ENCODE measurements at places on chromosomes 13 and 19.
A peak's percentile ranks its signal among the peaks of the same experiment; 100 is the strongest.

DNA sequence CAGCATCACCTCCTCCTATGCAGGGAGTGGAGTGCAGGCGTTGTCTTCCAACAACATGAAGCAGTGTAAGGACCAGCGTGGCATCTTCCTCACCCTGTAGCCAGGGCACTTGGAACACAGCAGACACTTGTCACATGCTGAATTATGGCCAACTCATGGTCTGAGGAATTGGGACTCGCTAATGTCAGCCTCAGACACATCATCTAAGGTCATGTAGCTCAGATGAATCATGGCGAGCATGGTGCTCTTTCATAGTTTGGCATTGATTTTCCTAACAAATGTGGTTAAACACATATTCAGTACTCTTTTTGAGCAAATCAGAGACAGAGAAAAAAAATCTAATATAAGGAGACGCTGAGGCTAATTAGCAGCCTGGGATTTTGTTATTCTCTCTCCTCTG is 99.6 kb upstream of the SGCG start:
- DNase-seq, result no peak

- DNase-seq, result no peak
Observed at GRCh38 chr19:5916181-5916708, 2.2 kb downstream of the CAPS start.

- no peak for DNase-seq
Observed at GRCh38 chr19:58038688-58039204, 4.9 kb downstream of the ZSCAN1 start.

DNA sequence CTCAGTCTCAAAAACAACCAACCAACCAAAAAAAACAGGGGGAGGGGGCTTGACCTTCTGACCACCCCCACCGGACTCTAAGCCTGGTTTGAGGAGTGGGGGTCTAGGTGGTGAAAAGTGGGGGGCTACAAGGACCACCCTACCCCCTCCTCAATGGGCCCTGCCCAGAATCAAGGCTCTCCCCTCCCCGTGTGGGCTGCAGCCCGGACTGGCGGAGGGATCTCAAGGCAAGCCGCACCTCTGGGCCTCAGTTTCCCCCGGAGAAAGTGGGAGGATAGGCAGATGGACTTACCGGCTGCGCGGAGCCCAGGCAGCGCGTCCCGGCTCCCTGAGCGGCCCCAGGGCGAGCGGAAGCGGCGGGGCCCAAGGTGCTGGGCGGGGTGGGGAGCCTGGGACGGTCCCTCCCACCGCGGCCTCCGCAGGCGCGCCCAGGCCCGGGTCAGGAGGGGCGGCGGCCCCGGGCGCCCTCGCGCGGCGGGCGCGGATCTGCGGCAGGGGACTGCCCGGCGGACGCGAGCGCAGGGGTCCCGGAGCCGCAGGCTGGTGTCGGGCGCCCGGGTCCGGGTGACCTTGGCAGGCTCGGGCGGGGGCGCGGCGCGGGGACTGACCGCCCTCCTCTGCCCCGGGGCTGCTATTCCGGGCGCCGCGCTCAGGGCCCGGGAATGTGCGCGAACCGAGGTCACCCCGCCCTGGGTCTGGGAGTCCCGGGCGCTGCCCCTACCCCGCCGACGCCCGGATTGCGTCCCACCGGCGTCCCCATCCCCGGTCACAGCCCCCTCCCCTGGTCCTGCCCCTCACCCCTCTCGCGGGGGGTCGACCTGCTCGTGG is at the start of gene ADAMTSL5:
Gene ADAMTSL5 (minus strand): TSS at position 349 of the 828 bp plus-strand sequence. CDS start 2,076 bp downstream, outside the sequence.
- DNase-seq, result no peak

DNA sequence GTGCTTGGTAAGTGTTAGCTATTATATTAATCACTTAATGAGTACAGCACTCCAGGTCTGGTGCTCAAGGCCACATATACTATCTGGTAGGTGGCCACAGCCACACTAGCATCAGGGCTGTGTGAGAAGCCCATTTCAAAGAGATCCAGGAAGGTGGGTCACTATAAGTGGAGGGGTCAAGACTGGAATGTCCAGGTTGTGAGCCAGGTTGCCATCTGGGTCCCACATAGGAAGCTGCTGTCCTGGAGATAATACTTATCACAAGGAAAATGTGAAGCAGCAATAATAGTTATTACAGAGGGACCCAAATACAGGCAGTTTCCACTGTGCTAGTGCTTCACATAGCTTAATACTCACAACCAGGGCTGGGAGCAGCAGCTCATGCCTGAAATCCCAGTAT is 13.1 kb downstream of the C19orf47 start:
- DNase-seq, result no peak

GRCh38 chr19:48186541-48186991 is 16.1 kb downstream of the ZSWIM9 start:
- DNase-seq, result no peak

GRCh38 chr13:65011378-65011777 is 2218.8 kb downstream of the PCDH9 start:
- DNase-seq, result no peak

DNA sequence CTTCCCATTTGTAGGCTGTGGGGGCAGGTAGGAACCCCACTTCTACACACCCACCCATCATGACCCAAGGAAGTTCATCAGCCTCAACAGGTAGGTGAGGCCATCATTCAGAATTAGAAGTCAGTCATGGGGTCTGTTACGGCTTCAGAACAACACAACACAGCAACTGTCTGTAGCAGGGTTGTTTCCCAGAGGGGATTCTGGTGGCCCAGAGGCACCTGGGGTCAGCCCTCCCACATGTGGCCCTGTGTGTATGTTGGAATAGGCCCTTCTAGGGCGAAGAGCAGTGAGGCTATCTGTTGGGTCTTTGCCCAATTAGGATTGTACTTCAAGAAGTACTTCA is 3.4 kb downstream of the IGFLR1 start:
- DNase-seq, result no peak

DNA sequence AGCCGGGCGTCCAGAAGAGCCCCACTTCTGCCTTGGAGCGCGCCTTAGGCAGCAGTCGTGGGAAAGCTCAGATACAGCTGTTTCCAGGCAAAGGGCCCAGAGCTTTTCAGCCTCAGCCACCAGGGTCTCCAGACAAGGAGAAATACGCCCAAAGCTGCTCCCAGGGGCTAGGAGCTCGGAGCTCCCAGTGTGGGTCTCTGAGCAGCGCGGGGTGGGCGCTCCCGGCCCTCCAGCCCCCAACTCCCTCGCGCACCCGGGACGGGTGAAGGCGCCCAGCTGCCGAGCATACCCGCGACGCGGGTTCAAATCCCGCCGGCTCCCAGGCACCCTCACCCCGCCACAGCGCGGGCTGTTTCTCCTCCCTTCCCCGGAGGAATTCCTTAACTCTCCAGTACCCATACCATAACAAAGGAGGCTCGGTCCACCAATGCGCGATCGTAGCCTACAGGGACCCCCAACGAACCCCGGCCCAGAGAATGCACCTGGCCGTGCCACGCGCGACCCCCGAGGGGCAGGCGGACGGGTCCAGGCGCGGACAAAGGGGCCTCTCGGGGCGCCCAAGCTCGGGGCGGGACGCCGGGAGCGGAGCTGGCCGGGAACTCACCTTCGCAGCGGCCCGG is 507 bp downstream of the COL4A1 start:
- DNase-seq, result peak; percentile 58

GRCh38 chr19:14393329-14393728 is 12.1 kb downstream of the ADGRE5 start:
- DNase-seq, result no peak

GRCh38 chr19:46786236-46787039 is 2.0 kb downstream of the SLC1A5 start:
- peak; percentile 71 for DNase-seq

- no peak for DNase-seq
Observed at GRCh38 chr13:20570517-20570916, 3.6 kb downstream of the IFT88 start.

GRCh38 chr19:3982701-3983541 is 2.3 kb downstream of the EEF2 start:
- DNase-seq, result peak; percentile 52

- DNase-seq, result no peak
Observed at GRCh38 chr13:78594456-78594975, 8.8 kb downstream of the POU4F1 start.

GRCh38 chr13:105598529-105598928 is 936.9 kb downstream of the EFNB2 start:
- DNase-seq, result no peak

GRCh38 chr19:45104658-45105349 is 11.8 kb downstream of the PPP1R37 start:
- DNase-seq, result no peak

DNA sequence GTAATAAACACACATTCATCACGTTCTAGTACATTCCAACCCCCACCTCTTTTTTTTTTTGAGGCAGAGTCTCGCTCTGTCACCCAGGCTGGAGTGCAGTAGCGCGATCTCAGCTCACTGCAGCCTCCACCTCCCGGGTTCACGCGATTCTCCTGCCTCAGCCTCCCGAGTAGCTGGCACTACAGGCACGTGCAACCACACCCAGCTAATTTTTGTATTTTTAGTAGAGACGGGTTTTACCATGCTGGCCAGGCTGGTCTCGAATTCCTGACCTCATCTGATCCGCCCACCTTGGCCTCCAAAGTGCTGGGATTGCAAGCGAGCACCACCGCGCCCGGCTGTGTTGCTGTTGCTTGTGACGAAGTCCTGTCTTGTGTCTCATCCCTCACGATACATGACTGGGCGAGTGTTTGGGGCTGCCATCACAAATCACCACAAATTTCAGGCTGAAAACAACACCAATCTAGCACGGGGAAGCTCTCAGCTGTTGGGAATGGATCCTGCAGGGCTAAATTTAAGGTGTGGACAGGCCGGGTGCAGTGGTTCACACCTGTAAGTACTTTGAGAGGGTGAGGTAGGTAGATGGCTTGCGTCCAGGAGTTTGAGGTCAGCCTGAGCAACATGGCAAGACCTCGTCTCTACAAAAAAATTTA is 15.7 kb downstream of the MOB3A start:
- DNase-seq, result no peak

DNA sequence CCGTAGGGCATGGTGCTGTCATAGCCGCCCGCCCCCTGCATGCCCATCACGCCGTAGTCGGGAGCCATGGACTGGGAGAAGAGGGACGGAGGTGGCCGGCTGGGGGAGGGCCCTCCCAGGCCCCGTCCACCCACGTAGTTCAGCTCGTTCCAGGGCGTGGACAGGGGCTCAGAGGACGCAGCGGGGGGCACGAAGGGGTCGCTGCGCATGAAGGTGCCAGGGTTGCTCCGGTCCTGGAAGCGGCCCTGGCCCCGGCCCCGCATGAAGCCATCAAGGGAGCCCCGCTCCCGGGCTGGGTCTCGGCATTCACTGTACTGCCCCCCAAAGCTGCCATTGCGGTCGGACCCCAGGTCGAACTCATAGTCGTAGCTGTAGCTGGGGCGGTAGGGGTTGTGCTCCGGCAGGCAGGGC is 6.7 kb downstream of the AKAP8 start:
- DNase-seq, result no peak

- no peak for DNase-seq
Observed at GRCh38 chr19:1235625-1236538, 1.9 kb downstream of the CBARP start.

DNA sequence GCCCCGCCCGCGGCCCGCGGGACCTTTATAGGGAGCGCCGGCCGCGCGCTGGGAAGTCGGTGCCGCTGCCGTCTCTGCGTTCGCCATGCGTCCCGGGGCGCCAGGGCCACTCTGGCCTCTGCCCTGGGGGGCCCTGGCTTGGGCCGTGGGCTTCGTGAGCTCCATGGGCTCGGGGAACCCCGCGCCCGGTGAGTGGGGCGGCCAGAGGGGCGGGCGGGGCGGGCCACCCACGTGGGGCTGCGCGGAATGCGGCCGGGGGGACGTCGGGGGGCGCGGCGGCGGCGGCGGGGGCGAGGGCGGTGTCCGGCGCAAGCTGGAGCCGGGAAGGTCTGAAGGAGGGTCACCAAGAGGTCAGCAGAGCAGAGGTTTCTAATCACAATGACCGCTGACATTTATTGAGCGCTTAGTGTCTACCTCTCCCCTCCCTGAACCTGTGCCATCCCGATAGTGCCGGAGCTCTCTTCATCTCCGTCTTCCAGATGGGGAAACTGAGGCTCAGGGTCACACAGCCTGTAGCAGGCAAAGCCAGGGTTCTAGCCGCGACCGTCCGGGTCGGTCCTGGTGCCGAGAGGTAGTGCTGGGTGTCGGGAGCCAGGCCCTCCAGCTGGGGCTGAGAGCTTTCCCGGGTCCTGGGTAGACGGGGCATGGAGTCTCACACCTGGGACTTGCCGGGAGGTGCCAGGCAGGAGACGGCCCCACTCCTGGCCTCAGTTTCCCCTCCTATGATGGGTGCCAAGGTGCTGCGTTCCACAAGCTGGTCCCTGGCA is at the start of gene FSTL3:
Gene FSTL3 (plus strand): TSS at position 54 of the 767 bp plus-strand sequence. CDS start 32 bp downstream, at position 86.
- DNase-seq, result peak; percentile 75

DNA sequence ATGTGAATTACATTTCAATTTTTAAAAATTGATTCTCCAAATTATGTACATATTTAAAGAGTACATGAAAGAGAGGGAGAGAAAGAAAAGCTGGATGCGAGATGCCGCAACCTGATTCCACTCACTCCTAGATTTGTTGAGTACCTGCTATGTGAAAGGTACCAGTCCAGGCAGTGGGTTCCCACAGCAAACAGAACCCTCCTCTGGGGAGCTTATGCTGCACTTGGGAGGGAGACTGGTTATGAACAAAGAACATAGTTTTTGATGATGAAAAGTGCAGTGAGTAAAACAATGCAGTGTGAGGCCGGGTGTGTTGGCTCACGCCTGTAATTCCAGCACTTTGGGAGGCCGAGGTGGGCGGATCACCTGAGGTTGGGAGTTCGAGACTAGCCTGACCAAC is 43.4 kb downstream of the ACTN4 start:
- DNase-seq, result no peak

DNA sequence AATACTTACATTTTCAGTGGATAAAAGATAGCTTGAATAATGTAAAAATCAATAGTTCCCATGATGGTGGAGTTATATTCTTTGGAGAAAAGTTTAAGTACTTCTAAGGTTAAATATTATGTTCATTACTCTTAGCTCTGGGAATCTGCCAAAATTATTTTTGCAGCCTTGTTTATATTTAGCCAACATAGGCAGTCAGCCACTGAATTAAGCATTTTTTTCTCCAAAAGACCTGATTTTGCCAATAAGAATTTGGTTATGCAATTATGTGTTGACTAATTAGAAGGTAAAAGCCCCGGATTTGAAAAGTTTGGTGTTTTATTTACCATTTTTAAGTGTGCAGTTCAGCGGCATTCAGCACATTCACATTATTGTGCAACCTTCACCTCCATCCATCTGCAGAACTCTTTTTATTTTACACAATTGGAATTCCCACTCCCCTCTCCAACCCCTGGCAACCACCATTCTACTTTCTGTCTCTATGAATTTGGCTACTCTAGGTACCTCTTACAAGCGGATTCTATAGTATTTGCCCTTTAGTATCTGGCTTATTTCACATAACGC is 90.1 kb upstream of the C1QTNF9B start:
- no peak for DNase-seq

DNA sequence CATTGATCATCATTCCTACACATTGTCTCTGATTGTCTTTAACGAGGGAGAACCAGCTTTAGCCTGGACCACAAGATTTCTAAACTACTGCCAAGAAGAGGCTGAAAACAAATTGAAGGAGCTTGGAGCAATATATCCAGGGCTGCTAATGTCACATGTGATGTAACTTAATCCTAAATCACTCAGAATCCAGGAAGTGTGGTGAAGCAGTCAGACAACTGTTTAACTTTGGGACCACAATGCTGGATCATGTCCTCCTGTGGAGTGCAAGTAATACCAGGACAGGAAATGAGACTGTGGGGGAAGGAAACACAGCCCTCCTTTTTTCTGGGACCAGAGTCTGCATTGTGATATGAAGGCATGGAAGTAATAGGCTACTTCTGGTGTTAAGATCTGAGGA is 430.2 kb downstream of the KCTD12 start:
- no peak for DNase-seq

- no peak for DNase-seq
Observed at GRCh38 chr13:106525865-106526264, 9.6 kb downstream of the EFNB2 start.

- no peak for DNase-seq
Observed at GRCh38 chr13:73935991-73936390, 198.2 kb downstream of the KLF12 start.

GRCh38 chr19:34503531-34504272 is 22.1 kb downstream of the WTIP start:
- no peak for DNase-seq

Data from ovary (tissue), 10 donors.